Ecto neural progenitor cell (in vitro differentiated cells): ENCODE measurements at places on chromosomes 4 and X.

DNA sequence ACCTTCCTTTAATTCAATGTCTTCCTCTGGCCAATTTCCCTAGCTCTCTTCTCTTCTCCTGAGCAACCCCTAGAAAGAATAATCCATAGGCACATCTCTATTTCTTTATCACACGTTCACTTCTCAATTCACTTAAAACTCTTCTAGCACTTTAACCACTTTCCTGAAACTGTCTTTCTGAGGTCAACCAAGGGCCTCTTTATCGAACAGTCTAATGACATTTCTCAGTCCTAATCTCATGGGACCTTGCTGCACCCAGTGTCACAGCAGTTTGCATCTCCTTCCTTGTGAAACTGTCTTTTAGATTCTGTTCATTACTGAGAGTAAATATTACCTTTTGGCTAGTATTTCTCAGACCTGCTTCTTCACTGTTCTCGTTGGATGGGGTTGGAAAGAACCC is 285.3 kb upstream of the RASGEF1B start:
- DNase-seq, result no peak

DNA sequence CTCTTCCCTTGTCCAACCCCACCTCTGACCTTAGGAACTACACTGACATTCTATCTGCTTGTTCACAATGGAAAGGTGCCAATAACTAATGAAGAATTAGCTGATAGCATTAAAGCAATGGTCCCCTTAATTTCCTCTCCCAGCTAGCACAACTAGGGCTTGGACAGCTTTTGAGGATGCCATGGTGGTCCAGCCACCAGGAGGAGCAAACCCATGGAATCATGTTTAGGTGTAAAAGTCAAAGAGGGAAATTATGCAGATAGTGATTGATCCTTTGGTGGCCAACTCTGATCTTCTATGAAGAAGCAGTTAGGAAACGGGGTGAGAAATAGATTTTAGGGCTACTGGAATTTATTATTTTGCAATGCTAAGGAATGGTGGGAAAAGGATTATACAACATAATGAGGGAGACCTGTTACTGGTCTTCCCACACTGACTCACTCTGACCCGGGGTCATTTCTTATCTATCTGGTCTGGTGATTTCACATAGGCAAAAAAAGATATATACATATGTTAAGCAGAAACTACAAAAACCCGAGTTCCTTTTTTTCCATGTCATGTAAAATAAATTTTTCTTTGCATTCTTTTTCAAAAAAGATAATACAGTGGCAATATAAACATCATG is 45.8 kb upstream of the FBXW7 start:
- DNase-seq, result no peak

DNA sequence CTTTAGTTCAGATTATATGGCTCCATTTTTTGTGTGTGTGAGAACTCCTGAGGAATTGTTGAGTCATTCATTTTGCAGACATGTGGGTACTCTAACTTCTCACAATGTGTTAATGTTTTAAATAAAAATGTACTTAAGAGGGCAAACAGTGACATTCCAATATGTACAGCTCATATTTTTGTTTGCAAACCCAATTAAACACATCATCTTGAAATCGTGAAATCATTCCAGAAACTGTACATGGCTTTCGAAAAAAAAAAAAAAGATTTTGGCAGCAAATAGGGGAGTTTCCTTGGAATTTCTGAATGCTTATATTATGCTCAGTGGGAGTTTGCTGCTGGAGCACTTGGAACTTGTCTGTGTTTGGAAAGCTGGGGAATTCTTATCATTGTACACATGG is 85.0 kb downstream of the HPGD start:
- DNase-seq, result no peak

- DNase-seq, result no peak
Measured at GRCh38 chrX:56920338-56920997, 74.9 kb downstream of the SPIN3 start.

DNA sequence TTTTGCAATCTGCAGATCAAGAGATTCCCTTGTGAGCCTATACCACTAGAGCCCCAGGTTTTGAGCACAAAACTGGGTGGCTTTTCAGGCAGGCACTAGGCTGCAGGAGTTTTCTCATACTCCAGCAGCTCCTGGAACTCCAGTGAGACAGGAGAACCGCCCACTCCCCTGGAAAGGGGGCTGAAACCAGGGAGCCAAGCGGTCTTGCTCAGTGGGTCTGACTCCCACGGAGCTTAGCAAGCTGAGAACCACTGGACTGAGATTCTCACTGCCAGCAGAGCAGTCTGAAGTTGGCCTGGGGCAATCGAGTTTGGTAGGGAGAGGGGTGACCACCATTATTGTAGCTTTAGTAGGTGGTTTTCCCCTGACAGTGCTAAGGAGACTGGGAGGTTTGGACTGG is 313.8 kb upstream of the TEX13C start:
- DNase-seq, result no peak

DNA sequence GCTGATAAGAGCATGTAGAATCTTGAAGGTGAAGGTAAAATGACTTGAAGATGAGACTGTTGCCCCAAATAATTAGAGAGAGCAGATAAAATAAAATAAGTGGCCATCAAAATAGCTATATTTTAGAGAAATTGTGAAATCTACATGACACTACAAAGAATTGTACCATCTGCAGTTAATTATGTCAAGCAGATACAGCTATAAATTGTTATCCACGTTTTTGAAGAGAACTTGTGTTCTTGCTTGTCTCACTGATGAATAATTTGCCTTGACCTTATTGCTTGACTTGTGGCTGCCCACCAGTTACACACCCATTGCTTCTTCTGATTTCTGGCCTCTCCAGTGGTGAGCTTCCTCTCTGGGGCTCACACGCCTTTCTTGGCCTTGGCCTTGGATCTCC is 75.8 kb upstream of the TNIP3 start:
- no peak for DNase-seq

DNA sequence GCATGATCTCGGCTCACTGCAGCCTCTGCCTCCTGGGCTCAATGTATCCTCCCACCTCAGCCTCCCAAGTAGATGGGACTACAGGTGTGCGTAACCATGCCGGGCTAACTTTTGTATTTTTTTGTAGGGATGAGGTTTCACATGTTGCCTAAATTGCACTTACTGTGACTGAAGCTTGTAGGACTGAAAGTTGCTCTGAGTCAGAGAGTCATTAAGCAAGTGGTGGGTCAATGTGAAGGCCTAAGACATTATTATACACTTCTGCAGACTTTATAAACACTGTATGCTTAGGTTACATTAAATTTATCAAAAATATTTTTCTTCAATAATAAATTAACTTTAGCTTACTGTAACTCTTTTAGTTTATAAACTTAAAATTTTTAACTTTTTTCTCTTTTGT is 170.2 kb downstream of the FAT4 start:
- DNase-seq, result no peak

- no peak for DNase-seq
Measured at GRCh38 chr4:110248100-110248499, 49.7 kb upstream of the ELOVL6 start.

- no peak for DNase-seq
Measured at GRCh38 chr4:122003335-122003734, 51.5 kb upstream of the TRPC3 start.

GRCh38 chr4:145012841-145013240 is 85.2 kb downstream of the ANAPC10 start:
- DNase-seq, result no peak

DNA sequence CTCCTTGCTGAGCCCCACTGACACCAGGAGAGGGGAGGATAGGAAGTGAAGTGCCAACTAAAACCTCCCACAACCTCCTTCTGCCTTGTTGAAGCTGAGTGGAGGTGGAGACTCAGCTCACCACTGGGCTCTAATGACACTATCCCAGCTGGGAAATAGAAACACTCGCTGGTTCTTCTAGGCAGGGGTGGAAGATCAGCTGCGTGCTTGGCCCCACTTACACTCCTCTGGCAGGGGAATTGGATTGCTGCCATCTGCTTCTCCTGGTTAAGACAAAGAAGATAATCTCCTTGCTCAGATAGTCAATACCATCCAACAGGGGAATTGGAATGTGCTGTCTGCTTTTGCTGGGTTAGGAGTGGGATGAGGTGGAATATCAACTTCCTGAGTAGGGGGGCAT is 392.5 kb downstream of the ZNF674 start:
- no peak for DNase-seq

DNA sequence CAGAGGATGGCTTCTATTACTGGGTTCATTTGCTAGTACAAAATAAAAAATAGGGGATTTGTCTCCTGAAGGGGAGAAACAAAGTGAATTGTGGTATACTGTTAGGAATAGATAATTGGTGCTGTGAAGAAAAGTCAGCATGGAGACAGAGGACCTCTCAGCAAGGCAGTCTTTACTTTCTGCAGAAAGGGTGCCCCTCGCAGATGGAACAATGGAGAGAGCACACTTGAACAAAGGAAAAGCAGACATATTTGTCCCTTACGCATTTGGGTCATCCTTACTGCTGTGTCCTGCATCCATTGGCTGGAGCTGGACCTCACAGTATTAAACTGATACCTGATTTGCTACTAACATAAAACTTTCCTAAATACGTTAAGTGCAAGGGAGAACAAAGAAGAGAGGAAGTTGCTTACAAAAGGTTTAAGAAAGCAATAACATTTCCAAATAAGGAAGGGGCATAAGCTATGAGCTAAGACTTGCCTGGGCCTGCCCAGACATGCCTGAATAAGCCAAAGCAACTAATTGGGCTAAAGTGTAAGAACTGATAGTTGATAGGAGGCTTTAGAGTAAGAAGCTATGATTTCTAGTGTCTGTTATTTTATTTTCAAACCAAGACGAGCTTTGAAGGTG is 83.8 kb downstream of the CCKAR start:
- DNase-seq, result no peak

DNA sequence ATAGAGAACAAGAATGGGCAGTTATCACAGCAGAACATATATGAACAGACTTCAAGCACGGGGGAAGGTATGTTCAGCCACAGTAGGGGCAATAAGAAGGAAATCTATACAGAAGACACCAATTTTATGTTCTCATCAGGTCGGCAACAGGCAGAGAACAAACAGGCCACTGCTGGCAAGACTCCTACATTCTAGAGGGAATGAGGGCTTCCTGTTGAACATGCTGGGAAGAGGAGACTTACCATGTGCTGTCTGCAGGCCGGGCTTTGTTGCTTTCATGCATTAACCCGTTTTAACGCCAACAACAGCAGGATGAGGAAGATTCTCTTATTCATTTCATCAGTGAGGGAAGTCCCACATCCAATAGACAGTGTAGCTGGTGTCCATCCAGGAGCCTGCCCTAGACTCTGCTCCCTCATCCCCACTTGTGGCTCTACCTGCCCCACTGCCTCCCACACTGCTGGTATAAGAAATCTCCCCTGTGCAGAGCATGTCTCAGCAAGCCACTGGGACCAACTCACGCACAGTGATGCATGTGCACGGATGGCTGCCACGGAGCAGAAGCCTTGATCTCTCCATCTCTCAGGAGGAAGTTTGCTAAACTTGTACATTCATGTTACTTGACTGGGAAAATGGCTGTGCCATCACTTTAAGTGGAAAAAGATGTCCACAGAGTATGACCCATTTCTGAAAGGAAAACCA is 84.5 kb downstream of the ACOX3 start:
- no peak for DNase-seq

- DNase-seq, result no peak
Measured at GRCh38 chrX:51334276-51334675, 1.7 kb downstream of the NUDT10 start.

- no peak for DNase-seq
Measured at GRCh38 chr4:40195182-40196177, 1.4 kb upstream of the RHOH start.

DNA sequence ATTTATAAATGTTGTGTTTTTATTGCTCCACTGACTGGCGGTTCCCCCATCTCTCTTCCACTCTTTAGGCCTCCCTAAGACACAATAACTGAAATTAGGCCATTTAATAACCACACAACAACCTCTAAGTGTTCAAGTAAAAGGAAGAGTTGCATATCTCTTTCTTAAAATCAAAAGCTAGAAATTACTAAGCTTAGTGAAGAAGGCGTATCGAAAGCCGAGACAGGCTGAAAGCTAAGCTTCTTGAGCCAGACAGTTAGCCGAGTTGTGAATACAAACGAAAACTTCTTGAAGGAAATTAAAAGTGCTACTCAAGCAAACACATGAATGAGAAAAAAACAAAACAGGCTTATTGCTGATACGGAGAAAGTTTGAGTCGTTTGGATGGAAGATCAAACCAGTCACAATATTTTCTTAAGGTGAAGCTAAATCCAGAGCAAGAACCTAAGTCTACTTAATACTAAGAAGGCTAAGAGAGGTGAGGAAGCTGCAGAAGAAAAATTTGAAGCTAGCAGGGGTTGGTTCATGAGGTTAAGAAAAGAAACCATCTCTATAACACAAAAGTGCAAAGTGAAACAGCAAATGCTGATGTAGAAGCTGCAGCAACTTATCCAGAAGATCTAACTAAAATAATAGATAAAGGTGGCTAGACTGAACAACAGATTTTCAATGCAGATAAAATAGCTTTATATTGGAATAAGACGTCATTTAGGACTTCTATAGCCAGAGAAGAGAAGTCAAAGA is 194.0 kb upstream of the TTC29 start:
- DNase-seq, result no peak

DNA sequence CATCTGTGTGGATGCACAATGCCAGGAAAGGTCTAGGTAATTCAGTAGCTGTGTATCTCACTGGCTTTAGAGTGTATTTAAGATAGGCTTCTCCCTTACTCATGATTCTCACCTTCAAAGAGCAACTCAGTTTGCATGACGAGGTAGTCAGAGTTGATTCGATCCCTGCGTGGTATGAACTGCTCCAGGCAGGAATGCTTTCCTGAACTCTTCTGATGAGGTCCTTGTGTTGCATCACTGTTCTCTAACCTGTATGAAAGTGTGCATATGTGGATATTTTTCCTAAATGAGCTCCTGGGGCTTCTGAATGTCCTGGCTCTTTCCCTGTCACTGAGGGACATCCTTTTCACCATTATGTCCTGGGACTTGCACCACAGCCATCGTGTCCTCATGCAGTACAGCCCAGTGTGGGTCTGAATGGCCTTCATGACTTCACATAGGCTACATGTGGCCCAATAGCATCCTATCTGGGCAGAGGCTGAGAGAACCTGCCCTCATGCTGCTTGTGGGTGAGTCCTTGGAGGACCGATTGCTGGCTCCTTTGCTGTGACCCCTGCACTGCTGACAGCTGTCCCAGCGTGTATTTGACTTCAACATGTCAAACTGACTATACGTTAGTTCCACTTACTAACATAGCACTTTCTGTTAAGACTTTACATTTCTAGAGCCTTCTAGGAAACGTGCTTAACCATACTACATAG is 65.3 kb upstream of the WDR1 start:
- no peak for DNase-seq

DNA sequence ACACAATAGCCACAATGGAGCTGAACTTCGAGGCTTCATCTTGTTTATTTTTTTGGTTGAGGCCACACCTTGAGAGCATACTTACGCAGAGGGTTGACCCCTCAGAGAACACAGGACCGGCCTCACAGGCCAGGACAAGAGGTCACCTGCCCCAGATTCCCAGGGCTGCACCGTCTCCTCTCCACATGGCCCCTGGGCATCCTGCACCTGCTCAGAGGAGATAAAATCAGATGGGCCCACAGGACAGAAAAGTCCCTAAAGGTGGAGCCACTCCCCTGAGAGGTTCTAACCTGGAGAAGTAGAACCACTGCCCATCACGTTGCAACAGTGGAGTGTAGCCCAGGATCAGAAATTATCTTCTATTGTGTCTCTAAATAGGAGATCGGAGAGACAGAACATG is 1.1 kb upstream of the CLDN24 start:
- no peak for DNase-seq
